Activated CD4-positive, alpha-beta memory T cell treated with anti-CD3 and anti-CD28 coated beads for 36 hours (primary cell): ENCODE measurements at places on chromosomes 11 and 22.

- DNase-seq = no peak
Observed at GRCh38 chr11:66841861-66842260, 1.4 kb upstream of the RCE1 start.

DNA sequence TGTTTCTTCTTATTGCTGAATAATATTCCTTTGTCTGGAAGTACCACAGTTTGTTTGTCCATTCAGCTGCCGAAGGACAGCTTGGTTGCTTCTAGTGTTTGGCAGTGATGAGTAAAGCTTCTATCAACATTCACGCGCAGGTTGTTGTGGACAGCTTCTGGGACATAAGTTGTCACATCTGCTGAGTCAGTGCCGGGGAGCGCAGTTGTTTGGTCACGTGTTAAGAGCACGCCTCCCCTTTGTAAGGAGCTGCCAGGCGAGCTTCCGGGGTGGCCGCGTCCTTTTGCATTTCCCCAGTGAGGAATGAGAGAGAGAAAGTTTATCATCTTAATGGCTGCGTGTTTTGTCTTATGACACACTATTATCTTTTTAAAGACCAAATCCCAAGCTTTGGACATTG is 30.3 kb downstream of the SAMM50 start:
- no peak for DNase-seq

DNA sequence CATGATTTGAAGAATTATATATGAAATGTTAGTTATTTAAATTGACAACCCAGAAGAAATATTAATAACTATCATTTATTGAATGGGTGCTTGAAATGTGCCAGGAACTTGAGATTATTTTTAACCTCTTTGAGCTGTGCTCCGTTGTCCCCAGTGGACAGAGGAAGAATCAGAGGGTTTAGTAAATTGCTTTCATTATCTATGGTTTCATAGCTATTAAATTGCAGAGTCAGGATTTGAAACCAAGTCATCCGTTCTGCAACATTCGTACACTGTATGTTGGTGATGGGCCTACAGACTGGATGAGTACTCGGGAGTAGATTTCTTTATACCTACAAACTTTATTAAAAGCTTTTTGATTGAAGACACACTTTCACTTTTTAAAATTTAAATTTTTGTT is 4.9 kb downstream of the HSD17B12 start:
- DNase-seq = no peak

- DNase-seq = peak; percentile 82
Observed at GRCh38 chr11:16613512-16614381, 124.7 kb upstream of the C11orf58 start.

DNA sequence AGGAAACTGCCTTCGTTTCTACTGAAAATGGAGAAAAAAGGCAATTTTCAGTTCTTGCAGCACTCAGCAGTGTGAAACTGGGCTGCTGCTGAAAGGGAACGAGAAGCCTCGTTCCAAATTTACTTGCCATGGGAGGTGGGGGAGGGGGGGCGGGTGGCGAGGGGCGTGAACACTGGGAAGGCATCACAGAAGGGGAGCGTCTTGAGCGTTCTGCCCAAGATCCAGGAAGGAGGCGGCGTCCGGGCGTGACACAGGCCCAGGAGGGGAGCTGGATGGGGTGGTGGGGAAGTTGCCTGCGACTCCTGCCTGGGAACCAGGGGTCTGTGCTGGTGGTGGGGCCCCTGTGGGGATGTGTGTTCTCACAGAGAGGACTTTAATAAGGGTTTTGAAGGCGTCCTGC is 213.5 kb downstream of the CTTN start:
- no peak for DNase-seq

GRCh38 chr22:41766476-41766875 is 34.0 kb upstream of the CCDC134 start:
- DNase-seq = no peak

DNA sequence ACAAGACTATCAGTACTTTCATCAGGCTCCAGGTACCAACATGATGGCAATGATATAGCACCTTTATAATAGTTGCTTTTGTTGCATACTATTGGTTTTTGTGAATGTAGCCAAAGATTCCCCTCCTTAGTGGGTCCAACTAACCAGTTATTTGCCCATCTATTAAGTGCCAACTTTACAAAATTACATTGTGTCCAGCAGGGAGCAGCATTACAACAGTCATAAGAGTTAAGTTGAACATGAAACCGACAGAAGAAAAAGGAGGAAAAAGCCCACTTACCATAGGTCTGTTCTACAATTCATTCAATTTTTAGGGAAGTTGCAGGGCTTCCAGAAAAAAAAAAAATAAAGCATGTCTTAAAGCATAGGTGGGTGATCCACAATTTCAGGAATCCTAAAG is 21.6 kb downstream of the IMMP1L start:
- no peak for DNase-seq

GRCh38 chr11:26045082-26045481 is 286.8 kb upstream of the ANO3 start:
- no peak for DNase-seq

- DNase-seq = no peak
Observed at GRCh38 chr11:100575860-100576717, 111.0 kb upstream of the ARHGAP42 start.

DNA sequence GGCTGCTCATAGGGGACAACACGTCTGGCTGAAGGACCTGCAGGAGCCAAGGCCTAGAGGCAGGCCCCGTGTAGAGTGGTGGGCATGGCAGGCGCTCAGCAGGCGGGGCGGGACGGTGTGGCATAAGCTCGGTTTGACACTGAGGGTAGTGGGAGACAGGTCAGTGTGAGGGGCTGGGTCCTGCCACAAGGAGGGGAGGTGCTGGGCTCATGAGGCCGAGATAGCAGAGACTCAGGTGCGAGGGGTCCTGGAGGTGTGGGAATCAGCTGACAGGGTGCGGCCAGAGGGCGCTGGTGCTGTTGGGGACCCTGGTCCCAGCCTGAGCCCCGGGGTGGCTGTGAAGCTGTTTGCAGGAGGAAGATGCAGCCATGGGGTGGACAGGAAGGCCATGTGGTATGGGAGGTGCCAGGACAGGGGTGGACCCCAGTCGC is 6.7 kb downstream of the SLC22A12 start:
- no peak for DNase-seq

DNA sequence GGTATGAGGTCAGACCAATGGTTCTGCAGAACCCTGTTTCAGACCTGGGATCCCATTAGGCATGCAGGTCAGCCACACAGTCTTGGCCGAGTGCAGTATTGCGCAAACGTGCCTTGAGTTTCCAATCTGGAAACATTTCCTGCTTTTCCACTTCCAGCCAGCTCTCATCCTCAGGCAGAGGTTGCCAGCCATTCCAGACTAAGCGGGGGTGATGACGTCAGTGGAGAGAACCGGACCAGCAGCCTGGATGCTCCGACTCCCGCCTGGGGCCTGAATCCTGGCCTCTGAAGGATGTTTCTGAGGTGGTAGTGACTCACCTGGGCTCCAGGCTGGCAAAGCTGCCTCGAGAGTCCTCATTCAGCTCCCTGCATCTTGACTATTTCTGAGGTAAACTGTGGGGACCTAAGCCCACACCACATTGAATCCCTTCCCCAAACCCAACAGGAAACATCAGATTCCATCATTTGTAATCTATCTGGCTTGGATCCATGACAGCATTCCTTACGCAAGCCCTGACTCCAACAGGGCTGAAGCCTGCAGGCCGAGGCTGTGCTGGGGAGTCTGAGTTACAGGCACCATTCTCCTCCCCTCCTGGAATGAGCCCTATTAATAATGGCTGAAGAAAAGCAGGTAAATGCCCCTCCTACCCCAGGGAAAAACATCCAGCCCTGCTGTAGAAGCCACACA is 83.0 kb downstream of the ABTB2 start:
- no peak for DNase-seq

- DNase-seq = no peak
Observed at GRCh38 chr11:32435511-32435941, at the start of gene WT1. TSS of gene WT1 (minus strand) at chr11:32435539.

- no peak for DNase-seq
Observed at GRCh38 chr11:117189191-117189940, 9.8 kb upstream of the TAGLN start.

DNA sequence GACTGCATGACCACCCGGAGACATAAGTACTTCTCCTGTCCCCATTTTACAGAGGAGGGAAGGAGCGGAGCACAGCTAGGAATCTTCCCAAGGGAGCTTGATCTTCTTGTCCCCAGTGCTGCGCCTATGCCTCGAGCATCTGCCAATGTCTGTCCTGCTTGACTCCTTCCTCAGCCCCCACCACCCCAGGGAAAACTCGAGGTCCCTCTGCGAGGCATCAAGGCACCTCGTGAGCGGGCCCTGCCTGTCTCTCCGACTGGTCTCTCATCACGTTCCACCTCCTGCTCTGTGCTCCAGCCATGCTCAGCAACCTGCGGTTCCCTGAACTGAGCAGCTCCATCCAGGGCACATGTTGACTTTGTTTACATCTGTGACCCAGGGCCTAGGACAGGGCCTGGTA is 2.5 kb downstream of the NCF4 start:
- DNase-seq = no peak

DNA sequence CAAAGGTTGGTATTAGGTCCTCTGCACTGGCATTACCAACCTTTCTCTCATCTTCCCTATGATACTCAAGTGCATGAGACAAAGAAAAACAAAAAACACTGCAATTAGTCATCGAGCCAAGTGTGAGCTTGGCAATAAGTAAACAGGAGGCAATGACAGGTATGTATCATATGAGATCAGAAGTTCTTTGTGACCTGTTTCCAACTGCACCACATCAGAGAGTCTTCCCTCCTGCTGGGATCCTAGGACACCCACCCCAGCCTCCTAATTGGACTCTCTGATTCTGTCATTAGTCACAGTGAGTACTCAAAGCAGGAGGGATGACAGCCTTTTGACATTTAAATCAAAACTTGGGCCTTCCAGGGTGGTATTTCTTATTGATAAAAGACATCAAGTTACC is 7.8 kb upstream of the JAML start:
- peak; percentile 82 for DNase-seq

DNA sequence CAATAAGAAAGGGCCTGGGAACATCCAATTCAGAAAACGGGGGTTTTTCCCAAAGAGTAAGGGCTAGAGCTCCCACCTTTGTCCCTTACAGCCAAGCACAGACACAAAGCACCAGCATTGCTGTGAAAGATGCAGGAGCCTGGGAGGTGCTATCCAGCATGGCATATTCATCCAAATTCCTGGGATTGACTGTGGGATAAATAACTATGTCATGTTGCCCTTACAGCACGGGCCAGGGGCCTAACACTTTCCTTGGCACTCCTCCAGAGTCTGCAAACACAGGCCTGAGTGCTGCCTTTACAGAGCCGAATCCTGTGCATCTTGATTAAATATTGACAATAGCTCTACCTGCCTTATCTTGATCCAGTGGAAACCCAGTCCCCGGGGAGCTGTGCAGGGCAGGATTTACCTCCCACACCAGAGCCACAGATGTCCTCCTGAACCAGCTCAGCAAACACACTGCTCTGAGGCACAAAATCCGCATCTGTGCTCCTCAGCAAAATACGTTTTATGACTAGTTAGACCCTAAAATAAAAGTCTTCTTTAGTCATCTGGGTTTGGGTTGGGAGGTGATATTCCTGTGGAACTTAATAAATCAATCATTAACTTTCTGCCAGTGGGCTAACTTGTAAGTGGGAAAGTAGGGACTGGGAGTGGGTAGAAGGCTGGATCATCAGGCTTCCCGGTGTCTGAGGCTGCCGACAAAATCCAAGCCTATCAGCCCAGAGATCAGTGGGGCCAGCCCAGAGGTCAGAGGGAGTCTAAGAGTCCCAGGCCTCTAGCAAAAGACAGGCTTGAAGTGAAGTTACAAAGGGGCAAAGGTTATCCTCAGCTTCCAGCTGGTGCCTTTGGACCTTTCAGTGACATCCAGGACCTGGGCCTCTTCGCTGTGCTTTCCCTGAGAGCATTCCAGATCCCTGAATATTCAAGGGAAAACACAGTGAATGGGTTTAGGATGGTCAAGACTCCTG is 36.5 kb downstream of the POU2AF3 start:
- no peak for DNase-seq

GRCh38 chr11:72227316-72228228 is 3.0 kb downstream of the INPPL1 start:
- no peak for DNase-seq

GRCh38 chr11:93370260-93370659 is 39.7 kb downstream of the DEUP1 start:
- DNase-seq = no peak

DNA sequence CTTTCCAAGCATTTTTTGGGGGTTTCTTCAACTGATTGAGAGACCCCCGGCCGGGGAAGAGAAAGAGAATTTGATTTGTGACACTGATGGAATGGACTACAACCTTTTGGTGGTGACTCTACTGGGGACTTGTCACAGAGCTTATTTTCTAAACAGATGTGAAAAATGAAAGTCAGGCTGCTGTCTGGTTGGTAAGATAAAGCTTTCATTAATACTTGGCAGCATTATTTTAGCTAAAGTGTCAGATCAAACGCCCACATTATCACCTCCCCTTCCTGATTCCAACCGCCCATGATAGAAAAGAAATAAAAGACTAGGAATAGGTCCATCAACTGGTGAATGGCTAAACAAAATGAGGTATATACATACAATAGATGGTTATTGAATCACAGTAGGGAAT is 45.6 kb upstream of the EHF start:
- no peak for DNase-seq

GRCh38 chr11:96785073-96785472 is 395.3 kb downstream of the JRKL start:
- no peak for DNase-seq

GRCh38 chr11:43879789-43880639 is 617 bp upstream of the ALKBH3 start:
- no peak for DNase-seq

DNA sequence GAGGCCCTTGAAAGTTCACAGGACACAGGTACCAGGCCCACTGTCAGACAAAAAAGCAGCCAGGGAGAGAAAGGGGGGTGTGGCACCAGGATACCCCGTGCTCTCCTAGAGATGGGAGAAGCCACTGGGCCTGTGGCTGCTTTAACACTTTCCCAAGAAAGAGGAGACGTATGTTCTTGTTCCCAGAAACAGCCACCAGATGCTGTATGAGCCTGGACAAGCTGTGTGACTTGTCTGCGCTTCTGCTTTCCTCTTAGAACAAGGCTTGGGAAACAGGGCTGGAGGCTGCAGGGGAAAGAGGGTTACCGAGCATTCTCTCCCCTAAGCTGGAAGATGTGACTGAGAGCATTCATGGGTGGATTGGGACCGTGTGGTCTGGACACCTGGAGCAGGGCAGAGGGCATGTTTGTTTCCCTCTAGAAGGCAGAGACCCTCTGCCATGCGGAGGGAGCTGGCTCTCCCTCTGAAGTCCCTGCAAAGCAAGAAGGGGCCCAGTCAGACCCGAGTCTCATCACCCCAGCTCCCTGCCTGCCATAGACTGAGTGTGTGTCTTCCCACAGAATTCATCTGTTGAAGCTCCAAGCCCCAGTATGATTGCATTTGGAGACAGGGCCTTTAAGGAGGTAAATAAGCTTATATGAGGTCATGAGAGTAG is 74.1 kb downstream of the TRIM29 start:
- DNase-seq = no peak

DNA sequence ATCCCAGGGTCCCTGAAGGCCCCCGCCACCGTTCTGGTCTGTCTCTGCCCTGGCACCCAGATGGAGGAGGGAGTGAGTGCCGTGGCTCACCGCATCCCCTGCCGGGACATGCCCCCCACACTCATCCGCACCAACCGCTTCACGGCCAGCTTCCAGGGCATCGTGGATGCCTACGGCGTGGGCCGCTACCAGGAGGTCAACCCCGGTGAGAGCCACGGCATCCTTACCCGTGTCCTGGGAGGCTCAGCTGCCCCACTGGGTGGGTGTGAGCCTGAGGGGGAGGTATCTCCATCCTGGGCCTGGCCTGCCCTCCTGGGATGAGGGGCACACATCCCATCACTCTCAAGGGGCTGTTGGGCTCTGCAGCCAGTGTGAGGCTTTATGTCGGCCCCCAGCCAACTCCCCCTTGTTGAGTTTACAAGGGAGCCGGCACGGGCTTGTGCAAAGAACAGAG is 6.1 kb downstream of the TCIRG1 start:
- no peak for DNase-seq
